CD8-positive, alpha-beta memory T cell (primary cell): ENCODE measurements at places on chromosomes 6 and 20.

DNA sequence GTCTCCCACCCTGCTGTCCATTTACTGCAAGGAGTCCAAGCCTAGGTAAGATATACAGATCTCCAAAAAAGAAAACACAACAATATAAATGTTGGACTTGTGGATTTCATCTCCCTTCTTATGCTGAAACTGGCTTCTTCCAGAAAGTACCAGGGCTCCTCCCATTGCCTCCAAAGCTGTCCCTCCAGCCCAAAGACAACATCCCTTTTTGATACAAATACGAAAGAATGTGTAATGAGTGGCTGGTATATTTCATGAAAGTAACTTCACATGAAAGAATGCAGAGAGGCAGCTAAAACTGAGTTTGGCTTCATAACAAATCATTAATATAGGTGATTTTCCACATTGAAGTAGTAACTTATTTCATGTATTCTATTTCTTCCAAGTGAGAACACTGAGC, 7.9 kb downstream of the MAFB start:
- DNase-seq, result no peak

- DNase-seq, result no peak
Observed at GRCh38 chr6:76852776-76853175, 610.5 kb downstream of the HTR1B start.

DNA sequence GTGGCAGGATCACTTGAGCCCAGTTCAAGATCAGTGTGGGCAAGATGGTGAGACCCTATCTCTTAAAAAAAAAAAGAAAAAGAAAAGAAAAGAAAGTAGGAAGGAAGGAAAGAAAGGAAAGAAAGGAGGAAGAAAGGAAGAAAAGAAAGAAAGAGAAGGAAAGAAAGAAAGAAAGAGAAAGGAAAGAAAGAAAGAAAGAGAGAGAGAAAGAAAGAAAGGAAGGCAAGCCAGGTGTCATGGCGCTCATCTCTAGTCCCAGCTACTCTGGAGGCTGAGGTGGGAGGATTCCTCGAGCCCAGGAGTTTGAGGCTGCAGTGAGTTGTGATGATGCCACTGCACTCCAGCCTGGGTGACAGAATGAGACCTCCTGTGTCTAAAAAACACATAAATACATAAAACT, 11.5 kb upstream of the SRC start:
- DNase-seq, result no peak

GRCh38 chr20:48404598-48404997, 423.2 kb downstream of the PREX1 start:
- no peak for DNase-seq

GRCh38 chr6:72424476-72424875, 197.4 kb upstream of the KCNQ5 start:
- no peak for DNase-seq

DNA sequence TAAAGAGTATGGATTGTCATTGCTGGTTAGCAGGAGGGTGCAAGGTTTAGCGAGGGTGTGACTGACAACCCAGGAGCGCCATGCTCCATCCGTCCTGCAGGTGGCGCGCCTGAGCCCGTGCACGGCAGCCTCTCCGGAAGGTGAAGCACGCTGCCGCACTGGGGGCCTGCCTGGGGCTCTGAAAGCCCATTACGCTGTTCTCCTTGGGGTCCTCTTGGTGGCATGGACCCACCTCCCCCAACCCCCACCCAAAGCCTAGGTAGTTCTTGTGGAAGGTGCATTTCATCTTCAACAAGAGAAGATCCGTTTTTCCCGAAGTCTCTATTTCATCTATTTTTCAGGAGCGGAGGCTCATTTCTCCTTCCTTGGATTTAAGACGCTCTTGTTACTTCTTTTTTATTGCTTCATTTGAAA, 197.4 kb upstream of the KCNG1 start:
- peak; percentile 58 for DNase-seq

- peak; percentile 55 for DNase-seq
Observed at GRCh38 chr6:158629367-158630221, 14.9 kb downstream of the DYNLT1 start.

DNA sequence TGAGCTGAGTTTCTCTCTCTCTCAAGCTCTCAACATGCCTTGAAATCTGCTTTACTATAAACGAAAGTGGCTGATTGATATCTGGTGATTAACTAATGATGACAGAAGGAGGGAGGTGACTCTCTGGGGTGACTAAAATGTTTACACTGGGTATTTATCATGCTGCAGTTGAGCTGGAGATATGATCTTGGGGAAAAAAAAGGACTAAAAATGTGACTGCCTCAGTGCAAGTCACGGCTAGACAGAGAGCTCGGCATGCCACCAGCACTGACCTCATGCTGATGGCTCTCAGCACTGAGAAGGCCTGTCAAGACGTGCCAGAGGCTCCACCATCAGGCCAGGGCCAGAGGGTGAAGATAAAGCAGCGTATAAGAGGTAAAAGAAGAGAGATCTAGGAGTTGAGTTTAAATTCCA, 103.1 kb upstream of the SPACA1 start:
- DNase-seq, result no peak

DNA sequence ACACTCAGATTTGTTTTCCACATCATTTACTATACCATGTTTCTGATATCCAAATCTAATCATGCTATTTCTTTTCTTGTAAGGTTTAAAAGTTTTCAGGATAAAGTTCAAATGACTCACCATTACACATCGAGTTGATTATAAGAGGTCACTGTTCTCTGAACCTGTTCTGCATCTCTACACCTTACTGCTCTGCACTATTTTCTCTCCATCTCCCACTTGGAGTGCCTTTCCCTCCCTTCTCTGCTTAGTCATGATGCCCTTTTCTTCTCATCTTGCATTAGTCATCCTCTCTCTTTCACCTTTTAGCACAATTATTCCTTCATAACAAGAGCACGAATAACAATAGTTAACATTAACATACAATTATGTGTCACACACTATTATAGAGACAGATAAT, 37.5 kb upstream of the FUT9 start:
- no peak for DNase-seq

DNA sequence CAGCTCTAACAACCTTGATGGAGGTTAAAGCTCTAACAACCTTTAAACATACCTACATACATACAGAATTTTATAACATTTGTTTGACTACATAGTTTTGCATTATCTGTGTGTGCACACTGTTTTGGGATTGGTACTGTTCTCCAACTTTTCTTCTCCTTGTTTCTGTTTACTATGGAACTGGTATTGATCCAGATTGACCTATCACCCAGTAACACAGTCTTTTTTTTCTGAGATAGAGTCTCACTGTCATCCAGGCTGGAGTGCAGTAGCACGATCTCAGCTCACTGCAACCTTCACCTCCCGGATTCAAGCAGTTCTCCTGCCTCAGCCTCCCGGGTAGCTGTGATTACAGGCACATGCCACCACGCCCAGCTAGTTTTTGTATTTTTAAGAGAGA, 16.7 kb upstream of the SUMO4 start:
- DNase-seq, result no peak

DNA sequence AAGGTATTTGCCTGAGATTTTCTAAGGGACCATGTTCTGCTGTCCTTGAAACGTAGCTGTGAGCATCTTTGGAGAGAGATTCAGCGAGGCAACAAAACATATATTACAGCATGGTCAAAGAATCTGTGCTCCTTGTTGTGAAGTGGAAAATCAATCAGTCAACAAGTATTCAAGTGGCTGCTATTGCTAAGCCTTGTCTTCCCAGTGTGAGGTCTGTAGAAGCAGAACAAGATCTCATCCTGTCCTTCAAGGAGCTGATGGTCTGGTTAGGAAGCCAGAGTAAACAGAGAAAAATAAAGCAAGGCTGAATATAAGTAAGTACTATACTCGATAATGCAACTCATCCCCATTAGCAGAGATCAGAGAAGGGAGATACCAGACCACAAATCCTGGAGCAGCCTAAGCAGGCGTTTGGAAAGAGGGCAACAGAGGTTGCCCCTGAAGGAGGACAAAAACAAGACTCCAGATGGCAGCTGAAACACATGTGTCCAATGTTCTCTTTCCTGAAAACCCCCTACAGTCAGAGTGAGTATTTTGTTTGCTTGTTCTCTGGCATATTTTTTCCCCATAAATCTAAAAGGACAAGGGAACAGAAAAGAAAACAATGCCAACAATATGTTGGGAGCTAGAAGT, 392.0 kb downstream of the SYNE1 start:
- DNase-seq, result no peak

GRCh38 chr20:47764154-47764733, 21.0 kb downstream of the SULF2 start:
- DNase-seq, result no peak

DNA sequence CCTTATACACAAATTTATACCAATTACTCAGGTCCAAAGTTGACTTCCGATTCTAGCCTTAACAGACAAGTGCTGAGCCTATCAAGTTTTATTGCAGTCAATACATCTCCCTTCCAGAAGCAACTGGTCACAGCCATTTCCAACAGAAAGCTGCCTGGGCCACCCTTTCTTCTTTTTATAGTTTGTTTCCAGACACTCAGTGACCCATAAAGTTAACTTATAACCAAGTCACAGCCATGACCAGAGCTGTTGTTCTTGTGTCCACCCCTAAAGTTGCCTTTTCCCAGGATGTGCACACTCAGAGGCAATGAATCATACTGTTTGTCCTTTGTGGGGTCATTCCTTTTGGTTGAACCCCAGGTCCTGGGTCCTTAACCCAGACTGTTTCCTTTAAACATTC, 89.9 kb downstream of the CD83 start:
- DNase-seq, result no peak

DNA sequence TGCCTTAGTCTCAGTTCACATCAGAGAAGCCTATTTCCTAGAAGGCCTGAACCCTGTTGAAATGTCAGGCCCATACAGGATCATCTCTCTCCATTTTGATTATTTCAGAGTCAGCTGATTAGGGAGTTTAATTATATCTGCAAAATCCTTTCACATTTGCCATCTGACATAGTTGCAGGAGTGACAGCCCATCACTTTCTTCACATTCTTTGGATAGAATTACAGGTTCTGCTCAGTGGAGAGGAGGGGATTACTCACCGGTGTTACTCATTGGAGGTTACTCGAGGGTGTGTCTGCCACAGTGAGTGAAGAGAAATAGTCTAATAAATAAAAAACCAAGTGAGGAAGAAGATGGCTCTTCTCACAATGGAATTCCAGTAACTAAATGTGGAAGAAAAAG, 216.8 kb downstream of the TMEM242 start:
- DNase-seq, result no peak

GRCh38 chr6:121666814-121667213, 231.4 kb downstream of the GJA1 start:
- no peak for DNase-seq

DNA sequence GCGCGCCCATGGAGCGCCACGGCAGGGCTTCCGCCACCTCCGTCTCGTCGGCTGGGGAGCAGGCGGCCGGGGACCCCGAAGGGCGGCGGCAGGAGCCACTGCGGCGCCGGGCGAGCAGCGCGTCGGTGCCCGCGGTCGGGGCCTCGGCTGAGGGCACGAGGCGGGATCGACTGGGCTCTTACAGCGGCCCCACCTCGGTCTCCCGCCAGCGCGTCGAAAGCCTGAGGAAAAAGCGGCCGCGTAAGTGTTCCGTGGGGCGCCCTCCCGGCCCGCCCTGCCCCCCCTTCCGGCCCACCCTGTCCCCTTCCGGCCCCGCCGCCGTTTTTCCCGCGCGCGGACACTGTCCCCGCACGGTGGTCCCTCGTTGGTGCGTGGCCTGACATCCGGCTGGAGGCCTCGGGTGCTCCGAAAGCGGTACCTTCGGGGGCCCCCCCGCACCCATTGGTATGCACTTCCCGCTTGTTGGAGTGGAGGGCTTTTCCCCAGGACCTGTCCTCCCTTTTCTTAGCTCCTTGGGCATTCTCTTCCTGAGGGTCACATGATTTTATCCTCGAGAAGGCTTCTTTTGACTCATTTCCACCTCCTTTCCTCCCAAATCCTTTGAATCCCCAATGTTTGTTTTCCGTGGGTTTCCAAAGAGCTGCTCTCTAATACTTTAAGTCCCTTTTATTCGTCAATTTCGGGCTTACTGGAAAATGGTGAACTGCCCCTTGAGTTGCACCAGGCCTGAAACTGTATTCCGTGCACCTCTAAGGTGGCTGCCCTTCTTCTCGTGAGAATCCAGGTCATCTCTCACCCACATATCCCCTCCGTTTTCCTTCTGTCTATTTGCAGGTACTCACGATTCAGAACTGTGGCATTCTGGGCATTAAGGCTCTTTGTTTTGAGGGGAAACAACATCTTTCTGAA, 556 bp downstream of the PANK2 start:
- peak; percentile 26 for DNase-seq

- DNase-seq, result no peak
Observed at GRCh38 chr6:140041056-140041455, 666.6 kb upstream of the CITED2 start.

DNA sequence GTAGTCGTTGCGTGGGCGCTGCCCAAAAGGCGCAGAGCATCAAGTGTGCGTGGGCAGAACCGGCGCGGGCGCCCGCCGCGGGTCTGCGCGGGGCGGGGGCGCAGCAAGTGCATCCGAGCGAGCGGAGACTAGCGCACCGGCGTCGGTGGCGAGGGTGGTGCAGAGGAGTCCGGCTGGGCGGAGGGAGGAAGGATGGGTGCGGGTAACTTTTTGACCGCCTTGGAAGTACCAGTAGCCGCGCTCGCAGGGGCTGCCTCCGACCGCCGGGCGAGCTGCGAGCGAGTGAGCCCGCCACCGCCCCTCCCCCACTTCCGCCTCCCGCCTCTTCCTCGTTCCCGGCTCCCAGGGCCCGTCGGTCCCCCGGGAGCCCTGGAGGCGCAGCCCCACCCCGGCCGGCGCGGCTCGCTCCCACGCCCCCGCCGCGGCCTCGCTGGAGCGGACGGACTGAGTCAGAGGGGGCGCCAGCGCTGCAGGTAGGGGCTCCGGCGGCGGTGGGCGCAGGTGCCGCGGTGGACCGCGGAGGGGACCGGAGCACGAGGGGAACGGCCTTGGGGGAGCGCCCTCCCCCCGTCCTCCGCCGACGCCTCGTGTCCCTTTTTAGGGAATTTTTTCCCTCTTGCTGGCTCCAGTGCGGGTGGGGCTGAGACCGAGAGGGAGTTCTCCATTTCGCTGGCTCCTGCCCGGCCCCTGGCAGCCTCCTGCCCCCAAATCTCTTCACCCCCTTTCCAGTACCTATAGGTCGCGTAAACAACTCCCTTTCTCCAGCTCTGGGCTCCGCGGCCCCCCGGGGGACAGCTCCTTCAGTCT, 1.6 kb upstream of the DBNDD2 start:
- peak; percentile 34 for DNase-seq

- DNase-seq, result no peak
Observed at GRCh38 chr6:43963877-43964658, 163.2 kb downstream of the MRPL14 start.

DNA sequence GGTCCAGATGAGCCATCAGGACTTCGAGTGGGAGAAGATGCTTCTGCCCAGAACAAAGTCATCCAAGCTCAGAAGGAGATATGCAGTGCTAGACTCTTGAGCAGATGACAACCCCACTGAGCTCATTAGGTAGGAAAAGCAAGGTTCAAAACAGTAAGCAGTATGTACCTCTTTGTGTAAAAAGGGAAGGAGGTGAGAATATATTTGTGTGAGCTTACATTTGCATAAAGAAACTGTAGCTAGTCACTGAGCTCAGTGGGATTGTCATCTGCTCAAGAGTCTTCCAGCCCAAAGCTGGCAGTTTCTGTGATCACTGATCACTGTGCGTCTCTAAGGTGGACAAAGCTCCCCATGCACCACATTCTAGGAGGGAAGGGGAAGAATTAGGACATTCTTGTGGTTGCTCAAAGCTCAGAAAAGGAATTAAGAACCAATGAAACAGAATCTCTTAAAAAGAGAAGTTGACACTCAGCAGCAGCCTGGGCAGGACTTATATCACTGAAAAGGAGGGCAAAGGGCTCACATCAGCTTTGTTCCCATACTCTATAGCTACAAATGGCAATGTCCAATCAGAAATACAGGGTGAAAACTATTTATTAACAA, 90.0 kb upstream of the MAFB start:
- no peak for DNase-seq

- DNase-seq, result no peak
Observed at GRCh38 chr20:6026051-6026450, 27.8 kb downstream of the LRRN4 start.
